ENCODE measurements at places on chromosomes 3 and 15. TPM values are rescaled to one million over a fixed set of nuclear protein-coding genes. Genes with fewer than 3 reads are reported as not detected.

COL6A5 gene
- total RNA-seq: 6.1 TPM

DLEC1 gene
- 0.42 TPM for total RNA-seq

CTXND1 gene
- total RNA-seq: 0.79 TPM

EBLN2 gene
- 25.3 TPM for total RNA-seq

IMPG2 gene
- 2.3 TPM for total RNA-seq

GJD2 gene
- 0.16 TPM for total RNA-seq

EPHB1 gene
- total RNA-seq: 1.6 TPM

DNA sequence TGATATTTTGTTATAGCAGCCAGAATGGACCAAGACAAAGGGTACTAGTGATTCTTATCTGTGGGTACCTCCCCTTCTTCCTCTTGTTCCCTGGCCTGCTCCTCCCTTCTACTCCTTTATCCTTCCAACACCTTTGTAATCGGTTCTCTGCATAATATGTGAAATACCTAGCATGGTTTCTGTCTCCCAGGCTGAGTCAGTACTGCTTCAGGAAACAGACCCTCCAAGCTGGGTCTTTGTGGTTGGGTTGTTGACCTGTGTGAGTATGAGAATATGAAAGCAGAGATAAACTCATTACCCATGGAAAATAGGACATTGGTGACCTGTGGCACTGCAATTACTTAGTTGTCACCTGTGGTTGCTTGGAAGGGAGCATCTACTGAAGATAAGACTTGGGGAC is 69.3 kb upstream of the KLF13 start:
- no peak for DNase-seq

- DNase-seq: no peak
Measured at GRCh38 chr15:73608475-73608874, 24.7 kb downstream of the NPTN start.

GRCh38 chr15:51126842-51127241 is 32.1 kb upstream of the TNFAIP8L3 start:
- no peak for DNase-seq

DNA sequence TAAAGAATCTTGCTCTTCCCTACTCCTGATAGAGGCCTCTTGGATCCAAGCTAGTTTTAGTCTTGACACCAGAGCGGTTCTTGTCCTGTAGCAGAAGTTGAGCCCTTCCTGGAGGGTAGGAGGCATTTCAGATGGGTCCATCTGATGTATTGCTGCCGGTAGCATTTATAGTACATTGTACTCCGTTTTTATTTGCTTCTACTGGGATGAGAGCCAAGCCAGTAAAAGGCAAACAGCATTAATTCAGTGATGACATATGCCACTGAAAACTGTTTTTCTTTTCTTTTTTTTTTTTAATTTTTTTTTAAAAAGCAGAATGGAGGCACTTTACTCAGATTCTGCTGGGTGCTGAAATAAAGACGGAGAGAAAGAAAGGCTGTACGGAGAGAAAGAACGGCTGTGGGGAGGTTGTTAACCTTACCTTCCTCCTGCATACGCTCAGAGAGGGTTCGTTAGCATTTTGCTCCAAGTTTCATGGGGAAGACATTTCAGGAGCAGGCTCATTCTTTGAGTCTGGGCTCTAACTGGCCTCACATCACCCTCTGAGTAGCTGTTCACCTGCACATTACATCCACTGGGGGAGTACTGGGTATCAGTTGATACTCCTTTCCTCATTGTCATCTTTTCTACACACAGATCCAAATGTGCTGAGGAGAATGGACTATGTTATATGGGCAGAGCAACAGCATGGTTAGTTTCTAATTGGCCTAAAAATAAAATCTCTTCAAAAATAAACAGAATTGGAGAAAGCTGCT is 161.5 kb downstream of the FEZF2 start:
- DNase-seq: no peak

DNA sequence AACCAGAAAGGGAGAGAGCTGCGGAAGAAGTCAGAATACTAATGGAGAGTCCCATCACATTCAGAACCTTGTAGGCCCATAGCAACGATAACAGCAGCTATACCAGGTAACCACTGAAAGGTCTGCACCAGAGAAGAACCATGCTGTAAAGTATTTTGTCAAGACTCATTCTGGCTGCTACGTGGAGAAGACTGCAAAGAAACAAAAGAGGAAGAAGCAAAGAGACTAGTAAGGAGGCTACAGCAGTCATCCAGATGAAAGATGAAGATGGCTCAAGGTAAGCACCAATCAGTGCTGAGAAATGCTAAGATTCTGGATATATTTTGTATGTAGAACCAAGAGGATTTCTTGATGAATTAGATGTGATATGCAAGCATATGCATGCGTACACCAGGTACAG is 39.6 kb downstream of the ACAP2 start:
- no peak for DNase-seq

DNA sequence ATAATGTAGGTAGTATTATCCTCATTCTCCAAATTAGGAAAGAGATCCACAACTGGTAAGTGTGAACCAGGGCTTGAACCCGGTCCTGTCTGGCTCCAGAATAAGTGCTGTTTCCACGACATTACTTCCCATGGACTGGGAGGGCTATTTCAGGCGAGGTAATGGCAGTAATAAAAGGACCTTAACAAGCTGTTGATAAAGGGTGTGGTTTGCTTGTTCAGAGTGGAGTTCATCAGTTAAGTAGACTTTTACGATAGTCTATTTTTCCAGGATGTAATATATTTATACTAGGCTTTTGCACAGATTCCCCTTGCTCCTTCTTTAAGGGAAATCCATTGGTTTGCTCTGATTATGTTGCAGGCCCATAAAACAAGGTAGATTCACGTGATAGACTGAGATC is 88.4 kb upstream of the TNFAIP8L3 start:
- no peak for DNase-seq

GRCh38 chr15:22845289-22845900 is 6.9 kb downstream of the NIPA2 start:
- DNase-seq: no peak

- no peak for DNase-seq
Measured at GRCh38 chr3:186664506-186664905, 1.3 kb upstream of the HRG start.

GRCh38 chr15:92574161-92574560 is 81.4 kb downstream of the FAM174B start:
- no peak for DNase-seq

- DNase-seq: no peak
Measured at GRCh38 chr15:76932135-76932966, 802 bp downstream of the RCN2 start.

DNA sequence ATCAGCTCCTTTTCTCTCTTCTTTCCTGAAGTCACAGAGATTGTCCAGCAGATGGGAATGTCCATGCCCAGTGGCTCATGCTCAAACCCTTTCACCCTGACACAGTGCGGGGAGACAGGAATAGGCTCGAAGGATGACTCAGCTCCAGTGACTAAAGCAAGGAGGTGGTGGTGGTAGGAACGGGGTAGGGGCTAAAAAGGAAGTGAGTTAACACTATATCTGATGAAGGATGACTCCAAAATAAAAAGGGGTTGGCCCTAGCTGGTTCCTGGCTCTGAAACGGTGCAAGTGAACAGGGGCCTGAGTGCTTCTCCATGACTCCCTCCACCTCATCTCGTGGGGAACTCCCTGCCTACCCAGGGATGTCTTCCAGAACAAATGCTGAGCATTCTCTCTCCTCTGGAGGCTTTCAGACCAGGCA is 167.4 kb upstream of the LPP start:
- DNase-seq: no peak

DNA sequence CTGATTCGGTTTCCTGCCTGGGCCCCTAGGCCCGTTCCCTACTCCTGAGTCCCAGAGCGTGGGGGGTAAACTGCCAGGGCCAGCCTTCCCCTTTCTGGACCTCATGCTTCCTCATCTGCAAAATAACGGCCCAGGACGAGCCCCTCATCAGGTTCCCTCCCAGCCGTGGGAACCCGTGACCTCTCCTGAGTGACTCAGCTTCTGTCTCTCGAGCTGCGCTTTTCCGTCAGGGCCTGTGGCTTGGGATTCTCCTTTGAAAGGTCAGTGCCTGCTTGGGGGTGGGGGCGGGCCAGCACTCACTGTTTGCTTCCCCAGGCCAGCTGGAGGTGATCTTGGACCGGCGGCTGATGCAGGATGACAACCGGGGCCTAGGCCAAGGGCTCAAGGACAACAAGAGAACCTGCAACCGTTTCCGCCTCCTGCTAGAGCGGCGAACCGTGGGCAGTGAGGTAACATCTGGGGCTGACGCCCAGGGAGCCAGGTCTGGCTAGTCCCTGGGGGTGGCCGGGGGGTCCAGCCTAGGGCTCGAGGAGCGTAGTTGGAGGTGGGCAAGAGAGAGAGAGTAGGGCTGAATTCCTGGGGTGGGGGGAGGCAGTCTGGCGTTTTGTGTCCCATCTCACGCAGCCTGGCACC is 12.8 kb downstream of the MAN2A2 start:
- no peak for DNase-seq

Measured in urinary bladder (tissue), 4 donors.